ENCODE measurements at places on chromosomes 3 and 15.

- DNase-seq: no peak
Measured at GRCh38 chr3:190552969-190553759, 39.3 kb downstream of the IL1RAP start.

GRCh38 chr15:40340038-40340739 is 550 bp downstream of the CCDC9B start:
- no peak for DNase-seq

DNA sequence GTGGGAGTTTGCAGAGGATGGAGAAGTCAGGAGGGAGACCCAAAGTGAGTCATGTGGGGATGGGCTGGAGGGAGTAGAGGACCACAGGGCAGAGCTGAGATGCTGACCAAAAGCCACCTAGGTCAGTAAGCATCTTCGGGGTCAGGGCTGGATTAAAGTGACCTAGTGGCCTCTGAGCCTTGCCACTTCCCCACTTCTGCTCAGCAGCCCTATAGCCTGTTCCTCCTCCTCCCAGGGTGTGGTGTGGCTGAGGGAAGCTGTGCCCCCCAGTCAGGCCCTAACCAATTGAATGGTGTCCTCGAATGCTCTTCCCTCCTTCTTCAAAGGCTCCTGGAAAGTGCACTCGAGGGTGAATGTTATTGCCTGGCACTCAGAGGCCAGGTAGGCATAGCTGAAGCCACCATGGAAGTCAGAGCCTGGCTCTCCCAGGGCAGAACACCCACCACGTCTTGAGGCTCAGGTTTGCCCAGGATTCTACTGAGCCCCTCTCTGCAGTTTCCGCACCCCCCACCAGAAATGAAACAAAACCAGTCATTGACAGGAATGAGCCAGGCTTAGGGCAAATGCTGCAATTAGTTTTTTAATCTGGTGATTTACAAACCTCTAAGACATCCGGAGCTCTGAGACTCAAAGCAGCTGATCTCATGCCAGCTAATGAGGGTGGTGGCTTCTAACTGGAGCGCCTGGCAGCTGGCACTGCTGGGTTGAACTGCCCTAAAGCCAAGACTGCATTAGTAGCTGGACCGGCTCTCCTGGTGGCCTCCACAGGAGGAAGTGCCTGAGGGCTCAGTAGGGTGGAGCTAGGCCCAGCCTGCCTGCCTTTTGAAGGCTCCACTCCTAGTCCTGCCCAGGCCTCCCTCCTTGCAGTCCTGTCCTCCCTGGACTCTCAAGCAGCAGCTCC is 26.0 kb upstream of the VIPR1 start:
- DNase-seq: no peak

- peak; percentile 91 for DNase-seq
Measured at GRCh38 chr15:88904624-88905327, 8.4 kb downstream of the MFGE8 start.

- DNase-seq: no peak
Measured at GRCh38 chr15:25730918-25731317, 132.2 kb downstream of the ATP10A start.

DNA sequence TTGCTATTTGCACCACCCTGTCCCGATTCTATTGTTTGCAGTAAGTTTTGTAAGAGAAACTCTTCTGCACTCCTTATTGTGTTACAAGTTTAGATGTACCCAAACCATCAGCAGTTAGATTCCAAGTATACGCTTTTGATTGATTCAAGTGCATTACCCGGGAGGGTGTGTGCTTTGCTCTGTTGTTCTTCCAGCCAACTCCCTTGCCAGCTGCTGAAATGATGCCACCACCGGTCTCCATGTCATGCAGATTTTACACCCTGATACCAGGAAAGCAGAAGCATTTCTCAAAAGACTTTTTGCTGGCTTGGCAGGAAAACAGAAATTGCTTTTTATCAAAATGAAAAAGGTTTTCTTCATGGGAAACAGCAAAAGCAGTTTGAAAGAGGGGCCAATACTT is 1006.6 kb upstream of the CFAP20DC start:
- no peak for DNase-seq

GRCh38 chr15:50452927-50453326 is 28.7 kb downstream of the USP8 start:
- DNase-seq: no peak

GRCh38 chr15:89515477-89515876 is 19.1 kb upstream of the RHCG start:
- DNase-seq: no peak

- no peak for DNase-seq
Measured at GRCh38 chr15:58249646-58250312, 111.6 kb downstream of the AQP9 start.

DNA sequence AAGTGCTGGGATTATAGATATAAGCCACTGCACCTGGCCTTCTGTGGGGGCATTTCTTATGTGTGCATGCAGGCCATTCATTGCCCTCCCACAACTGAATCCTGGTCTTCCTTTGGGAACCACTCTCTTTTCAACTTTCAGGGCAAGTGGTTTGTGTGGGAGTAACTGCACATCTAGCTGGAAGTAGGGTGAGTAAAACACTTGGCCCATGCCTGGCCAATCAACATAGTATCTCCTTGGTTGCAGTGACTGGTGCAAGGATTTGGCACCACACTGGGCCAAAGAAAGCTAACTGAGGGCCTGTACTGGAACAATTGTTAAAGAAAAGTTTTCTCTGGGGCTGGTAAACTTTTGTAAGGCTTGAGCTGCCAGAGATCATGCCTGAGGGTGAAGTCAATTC is 189.2 kb upstream of the FEZF2 start:
- no peak for DNase-seq

DNA sequence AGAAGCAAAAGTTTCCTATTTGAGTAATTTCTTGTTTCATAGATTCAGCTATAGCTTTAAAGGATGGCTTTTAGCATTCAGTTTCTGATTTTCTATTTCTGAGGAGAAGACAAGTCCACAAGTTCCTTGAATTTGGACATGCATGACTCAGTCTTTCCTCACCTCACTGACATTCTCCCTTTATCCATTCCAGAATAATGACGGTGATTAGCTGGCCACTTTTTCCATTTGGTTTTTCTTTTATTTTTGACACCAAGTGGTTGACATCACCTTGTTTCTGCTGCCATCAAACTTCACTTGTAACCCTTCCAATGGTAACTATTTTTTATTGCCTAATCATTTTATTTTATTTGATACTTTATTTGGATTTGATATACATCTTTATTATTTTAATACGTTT is 404.4 kb upstream of the KCNMB2 start:
- DNase-seq: no peak

- no peak for DNase-seq
Measured at GRCh38 chr3:139135657-139136056, 91.0 kb upstream of the PRR23C start.

GRCh38 chr3:135271177-135272025 is 476.3 kb downstream of the EPHB1 start:
- DNase-seq: no peak

- no peak for DNase-seq
Measured at GRCh38 chr15:40414816-40415215, 9.2 kb downstream of the IVD start.

- DNase-seq: no peak
Measured at GRCh38 chr15:86016750-86017149, 62.9 kb upstream of the AGBL1 start.

GRCh38 chr3:38644016-38644661 is 5.3 kb downstream of the SCN5A start:
- no peak for DNase-seq

- DNase-seq: no peak
Measured at GRCh38 chr3:87082796-87083440, 92.0 kb upstream of the VGLL3 start.

- no peak for DNase-seq
Measured at GRCh38 chr15:33089878-33090757, 104.4 kb downstream of the FMN1 start.

DNA sequence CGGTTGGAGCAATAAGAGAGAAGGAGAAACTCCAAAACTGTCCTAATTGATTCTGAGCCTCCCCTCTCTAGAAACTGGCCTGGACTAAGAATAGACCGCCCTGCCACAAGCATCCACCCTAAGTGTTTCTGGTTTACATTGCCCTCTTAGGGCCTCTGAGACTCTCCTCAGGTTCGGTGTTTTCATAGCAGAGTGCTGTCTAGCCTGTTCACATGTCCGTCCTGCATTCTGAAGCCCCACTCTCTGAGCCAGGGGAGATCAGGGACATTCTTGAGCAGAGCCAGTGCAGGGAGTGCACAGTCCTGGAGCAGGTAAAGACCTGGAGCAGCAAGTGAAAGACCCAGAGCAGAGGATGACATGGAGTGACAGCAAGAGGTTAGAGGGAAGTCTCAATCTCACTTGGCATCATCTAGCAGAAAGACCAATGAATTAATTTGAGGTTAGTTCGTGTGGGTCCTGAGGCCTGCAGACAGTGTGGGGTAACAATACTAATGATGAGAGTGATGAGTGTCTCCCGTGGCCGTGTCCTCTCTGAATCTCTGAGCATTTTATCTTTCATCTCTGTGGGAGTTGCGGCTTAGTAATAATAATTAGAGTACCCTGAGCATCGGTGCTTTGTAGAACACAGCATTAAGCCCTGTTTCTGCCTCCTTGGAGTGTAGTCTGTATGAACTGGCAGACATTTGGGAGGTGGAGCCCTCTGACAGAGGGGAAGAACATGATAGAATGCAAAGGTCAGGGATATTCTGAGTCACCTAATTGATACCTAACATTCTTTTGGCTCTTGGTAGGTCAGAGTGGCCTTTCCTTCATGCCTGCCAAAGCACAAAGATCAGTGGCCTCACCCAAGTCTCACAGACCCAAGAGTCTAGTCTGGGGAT is 24.6 kb downstream of the MAPKBP1 start:
- no peak for DNase-seq

DNA sequence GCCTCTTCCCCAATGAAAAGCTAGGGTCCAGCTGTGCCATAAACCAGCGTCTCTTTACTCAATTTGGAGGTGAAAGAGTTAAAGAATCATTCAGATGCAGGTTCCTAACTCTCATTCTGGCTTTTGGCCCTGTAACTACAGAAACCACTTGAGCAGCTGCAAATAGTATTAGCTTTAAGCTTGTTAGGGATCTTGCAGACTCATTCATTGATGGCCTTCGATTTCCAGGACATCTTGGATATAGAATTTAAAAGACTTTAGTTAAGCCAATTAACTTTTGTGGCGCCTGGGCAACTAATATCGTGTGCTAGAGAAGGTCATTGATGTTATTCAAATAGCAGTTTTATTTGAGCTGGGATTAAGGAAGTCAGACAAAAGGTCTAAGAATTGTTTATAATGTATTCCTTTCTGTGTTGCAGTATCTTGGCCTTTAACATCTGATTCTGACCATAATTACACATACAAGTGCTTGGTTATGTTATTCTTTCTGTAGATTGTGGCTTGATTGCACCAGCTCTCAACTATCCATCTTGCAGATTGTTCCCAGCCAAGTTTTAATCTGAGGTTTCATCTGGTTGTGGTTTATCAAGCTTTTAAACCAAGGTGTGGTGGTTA is 185.3 kb downstream of the CACNA2D3 start:
- no peak for DNase-seq

DNA sequence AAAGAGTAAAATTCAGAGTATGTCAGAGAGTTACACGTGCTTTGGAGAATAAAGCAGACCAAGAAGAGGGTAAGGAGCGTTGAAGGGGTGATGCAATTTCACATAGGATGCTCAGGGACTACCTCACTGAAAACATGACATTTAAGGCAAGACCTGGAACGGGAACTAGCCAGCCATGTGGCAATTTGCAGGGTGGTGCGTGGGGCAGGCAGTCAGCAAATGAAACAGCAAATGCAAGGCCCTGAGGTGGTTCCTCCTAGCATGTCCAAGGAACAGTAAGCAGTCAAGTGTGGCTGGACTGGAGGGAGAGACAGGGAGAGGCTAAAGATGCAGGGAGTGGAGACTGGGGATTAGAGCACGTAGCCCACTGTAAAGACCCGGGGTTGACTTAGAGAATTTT is 146.1 kb upstream of the LPP start:
- DNase-seq: no peak

- no peak for DNase-seq
Measured at GRCh38 chr15:99720533-99720932, 12.7 kb downstream of the LYSMD4 start.

- no peak for DNase-seq
Measured at GRCh38 chr3:188452158-188452772, 298.3 kb downstream of the LPP start.

DNA sequence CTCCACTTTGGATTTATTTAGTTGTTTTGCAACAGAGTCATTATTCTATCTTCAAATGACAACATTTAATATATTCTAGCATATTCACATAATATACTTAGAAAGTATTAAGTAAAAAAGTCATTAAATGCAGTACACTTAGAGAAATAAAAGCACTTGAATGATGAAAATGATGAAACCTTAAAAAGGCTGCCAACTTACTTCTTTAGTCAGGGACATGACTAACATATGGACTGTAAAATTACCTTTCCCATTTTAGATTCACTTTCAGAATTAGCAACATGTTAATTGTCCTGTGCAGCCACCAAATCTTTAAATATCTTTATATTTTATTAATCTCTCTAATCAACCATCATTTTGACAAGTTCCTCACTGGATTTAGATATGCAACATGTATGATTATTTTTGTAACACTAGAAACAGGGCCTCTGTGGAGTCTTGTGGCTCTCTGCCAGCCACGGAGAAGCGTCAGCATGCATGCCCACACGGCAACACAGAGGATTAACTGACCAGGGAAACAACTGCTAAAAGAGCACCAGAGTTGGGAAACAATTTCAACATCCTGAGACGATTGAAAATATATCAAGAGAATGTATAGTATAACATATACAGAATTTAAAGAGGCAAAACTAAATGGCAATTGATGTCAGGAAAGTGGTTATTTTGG is 95.7 kb downstream of the ANO10 start:
- DNase-seq: no peak

- peak; percentile 6 for DNase-seq
Measured at GRCh38 chr15:36579792-36580431, 486 bp downstream of the CDIN1 start.

DNA sequence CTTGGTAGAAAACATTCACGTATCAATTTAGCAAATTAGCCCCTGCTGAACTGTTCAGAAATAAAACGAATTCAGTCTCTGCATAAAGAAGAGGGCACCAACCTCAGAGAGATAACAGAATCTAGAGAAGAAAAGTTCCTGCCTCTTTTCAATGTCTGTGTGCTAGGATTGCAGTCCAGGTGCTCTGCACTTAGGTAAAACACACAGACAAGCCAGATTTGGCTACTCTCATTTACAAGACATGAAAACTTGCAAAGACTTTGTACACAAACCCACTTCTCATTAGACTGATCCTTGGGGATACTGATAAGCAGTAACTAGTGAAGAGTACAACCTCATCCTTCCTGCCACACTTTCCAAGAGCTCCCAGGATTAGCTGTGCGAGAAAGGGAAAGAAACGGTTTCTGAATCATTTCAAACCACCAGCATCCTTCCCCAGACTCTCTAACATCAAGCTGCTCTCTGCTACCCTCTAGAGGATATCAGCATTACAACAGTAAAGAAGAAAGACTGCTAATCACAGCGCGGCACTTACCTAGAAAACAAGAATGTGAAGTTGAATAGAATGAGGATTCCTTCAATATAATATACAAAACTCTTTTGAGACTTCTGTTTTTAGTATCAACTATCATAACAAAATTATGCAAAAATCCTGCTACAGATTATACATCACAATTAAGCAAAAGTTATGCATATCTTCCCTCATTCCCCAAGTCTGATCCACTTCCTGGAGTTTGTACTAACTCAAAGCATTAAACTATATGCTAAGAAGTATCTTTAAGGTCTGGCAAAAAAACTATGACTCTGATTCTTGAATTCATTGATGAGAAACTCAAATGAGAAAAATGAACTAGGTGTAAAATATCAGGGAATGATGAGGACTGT is 306.4 kb downstream of the MAGI1 start:
- no peak for DNase-seq
